ENCODE measurements at places on chromosomes 4 and X.

DNA sequence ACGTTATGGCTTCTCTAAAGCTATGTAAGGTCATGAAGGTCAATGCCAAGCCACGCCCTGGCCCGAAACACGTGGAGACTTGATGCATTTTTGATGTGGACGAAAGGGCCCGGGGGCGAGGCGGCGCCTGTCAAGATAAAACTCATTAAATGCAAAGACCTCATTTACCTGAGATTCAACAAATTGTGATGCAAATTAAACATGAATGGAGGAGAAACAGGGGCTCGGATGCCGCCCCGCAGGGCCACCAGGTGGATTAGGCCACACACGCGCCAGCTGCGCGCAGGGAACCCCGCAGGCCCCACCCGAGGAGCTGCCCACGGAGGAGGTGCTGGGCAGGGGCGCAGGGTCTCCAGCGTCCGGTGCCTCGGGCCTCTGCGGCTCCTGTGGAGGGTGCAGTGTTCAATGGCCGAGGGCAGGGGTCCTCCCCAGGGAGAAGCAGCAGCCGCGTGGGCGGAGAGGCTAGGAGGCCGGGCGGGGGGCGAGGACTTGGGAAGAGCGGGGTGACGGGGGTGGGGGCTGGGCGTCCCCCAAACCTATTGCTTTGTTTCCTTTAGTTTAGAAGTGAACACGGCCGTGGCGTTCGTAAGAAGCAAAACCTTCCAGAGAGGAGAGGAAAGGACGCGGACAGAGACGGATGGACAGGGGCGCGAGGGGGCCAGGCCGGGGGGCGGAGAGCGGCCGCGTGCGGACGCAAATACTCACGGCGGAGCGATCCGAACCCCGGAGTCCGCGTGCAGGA lies 40.4 kb downstream of the CPLX1 start:
- no peak for DNase-seq

- DNase-seq = no peak
Observed at GRCh38 chr4:89468602-89469001, 161.0 kb upstream of the GPRIN3 start.

DNA sequence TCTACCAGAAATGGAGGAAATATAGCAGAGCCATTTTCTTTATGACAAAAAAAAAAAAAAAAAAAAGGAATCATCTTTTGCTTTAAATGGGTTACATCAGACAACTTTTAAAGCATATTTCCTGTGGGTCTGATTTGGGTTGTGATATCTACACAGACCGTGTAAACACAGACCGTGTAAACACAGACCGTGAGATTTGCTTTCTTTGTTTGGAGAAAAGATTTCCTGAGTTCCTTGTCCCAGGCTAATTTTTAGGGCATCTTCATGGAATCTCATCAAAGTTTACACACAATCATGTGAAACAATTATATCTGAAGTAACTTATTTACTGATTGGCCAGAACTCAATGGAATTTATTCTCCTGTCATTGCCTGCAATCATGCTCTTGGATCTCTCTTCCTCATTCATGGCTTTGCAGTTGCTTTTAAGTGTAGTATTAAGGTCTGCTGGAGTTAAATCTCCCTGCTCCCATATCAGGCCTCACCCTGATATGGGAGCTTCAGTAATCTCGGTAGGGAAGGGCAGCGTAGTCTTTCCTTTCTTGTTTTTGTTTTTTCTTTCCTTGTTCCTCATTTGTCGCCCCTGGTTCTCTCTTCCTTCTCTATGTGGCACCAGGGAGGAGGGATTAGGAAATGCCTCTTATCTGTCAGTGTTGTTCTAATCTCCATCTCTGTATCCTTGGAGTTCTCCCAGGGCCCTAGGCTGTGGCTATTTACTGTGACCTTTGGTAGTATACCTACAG lies 248.6 kb upstream of the JADE1 start:
- DNase-seq = no peak

DNA sequence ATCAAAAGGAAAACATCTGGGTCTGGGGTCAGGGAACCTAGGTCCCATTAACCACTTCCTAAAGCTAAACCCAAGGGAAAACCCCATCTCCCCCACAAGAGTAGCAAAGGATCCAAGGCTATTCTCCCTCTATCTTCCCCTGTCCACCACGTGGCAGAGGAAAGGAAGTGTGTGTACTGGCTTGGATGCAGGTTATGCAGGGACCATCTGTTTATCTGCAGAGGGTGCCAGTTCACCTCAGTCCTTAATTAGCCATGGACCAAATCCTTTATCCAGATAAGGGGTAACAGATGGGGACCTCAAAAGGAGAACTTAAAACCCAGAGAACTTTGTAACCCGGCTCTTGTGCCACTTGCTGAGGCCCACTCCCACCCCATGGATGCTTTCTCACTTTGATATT lies 135.3 kb downstream of the ZNF518B start:
- no peak for DNase-seq

- DNase-seq = no peak
Observed at GRCh38 chr4:127311371-127311770, 321.4 kb upstream of the INTU start.

GRCh38 chr4:119647558-119647957 lies 19.0 kb upstream of the PDE5A start:
- DNase-seq = no peak

GRCh38 chr4:3756343-3757059 lies 9.7 kb upstream of the ADRA2C start:
- DNase-seq = no peak

DNA sequence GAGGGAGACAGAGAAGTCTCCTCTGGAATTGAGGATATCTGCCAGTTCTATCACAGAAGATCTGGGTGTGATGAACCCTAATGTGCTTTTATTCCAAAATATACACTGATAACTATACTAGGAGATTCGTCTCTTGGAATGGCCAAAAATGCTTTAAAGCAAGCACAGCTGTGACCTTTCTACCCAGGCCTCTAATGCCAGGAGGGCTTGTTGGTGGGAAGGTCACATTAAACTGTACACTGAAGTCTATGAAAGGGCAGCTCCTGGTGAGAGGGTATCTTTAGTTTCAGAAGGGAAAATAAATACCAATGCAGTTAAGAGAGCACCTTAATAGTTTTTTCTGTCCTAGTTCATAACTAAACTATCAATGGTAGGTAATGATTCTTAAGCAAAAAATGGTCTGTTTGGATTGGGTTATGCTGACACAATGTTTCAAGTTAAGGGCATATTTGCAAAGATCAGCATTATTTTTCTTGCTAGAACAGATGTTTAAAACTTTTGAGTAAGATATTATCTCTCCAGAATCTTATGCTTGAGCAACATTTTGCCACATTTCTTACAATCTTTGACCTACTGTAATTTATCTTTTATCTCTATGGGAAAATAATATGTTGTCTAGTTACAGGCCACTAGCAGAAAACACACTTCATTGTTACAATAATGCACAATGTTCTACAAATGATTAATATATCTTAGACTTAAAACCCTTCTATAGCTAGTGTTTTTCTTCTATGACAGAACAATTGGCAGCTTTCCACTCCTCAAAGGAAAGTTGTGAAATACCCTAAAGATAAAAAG lies 59.6 kb downstream of the SEC24D start:
- DNase-seq = no peak

DNA sequence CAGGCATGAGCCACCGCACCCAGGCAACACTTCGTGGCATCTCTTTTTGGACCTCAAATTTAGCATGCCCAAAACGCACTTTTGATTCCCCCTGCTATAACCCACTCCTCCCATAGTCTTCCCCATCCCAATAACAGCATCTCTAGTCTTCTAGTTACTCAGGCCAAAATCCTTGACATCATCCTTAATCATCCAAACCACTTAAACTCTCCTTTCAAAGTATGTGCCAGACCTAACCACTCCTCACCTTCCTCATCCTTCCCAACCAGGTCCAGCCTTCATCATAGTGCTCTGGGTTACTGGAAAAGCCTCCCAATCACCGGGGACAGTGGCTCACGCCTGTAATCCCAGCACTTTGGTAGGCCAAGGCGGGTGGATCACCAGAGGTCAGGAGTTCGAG lies 41.9 kb downstream of the AFAP1 start:
- DNase-seq = no peak

- DNase-seq = no peak
Observed at GRCh38 chr4:185991770-185992169, 77.2 kb upstream of the TLR3 start.

DNA sequence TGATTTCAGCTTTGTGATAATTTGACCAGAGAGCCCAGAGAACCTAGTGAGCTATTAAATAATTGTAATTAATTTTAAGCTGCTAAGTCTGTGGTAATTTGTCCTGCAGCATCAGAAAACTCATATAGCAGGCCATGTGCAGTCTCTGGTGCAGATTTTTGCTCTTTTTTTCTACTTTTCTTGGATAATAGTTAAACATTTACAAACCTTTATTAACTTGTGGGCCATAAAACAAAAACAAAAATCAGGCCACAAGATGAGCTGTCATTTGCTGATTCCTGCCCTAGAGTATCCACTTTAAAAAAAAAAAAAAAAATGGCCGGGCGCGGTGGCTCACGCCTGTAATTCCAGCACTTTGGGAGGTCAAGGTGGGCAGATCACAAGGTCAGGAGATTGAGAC lies 99.8 kb downstream of the CLDN22 start:
- DNase-seq = no peak

GRCh38 chr4:160184884-160185283 lies 1082.0 kb downstream of the RAPGEF2 start:
- no peak for DNase-seq

DNA sequence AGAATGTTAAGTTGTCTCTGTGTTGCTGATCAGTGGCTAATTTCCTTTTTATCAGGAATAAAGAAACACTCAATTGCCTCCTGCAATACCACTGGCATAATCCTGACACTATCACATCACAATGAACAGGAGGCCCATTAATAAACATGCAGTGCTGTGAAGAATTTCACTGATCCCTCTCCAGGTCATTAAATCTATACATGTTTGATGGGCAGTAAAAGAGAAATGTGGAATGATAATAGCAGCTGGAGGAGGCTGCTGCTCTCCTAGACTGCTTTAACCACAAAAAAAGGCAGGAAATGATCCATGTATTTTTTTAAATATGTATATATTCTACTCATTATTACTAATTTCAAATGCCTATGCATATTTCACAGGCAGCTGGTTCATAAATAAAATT lies 202.1 kb downstream of the CENPC start:
- DNase-seq = no peak

GRCh38 chr4:150714462-150715438 lies 132.8 kb downstream of the MAB21L2 start:
- no peak for DNase-seq

DNA sequence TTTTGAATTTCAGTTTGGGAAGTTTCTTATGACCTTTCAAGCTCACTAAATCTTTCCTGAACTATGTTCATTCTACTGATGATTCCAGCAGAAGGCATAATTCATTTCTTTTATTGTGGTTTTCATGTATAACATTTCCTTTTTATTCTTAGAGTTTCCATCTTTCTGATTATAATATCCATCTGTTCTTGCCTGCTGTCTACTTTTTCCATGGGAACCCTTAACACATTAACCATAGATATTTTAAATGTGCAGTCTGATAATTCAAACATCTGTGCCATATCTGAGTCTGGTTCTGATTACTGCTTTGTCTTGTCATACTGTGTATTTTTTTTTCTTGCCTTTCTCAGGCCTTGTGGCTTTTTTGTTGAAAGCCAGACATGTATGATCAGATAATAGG lies 234.7 kb downstream of the COX7B2 start:
- no peak for DNase-seq

DNA sequence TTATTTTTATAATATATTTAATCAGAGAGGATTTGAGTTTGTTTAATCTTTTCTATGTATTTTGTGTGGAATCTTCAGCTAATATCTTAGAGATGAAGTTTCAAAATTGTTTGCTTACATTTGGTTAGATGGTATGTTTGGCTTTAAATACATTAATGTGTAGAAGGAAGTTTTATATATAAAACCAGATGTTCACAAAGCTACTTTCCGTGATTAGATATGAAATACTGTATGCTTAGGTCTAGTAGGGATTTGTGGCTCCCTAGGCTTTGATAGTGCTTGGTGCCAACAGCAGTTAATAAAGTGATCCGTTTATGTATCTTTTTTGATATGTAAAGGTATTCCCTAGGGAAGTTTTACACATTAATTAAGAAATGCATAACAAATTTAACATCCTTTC lies 223.0 kb downstream of the ARHGAP10 start:
- no peak for DNase-seq

- no peak for DNase-seq
Observed at GRCh38 chr4:52684896-52685295, 25.8 kb upstream of the USP46 start.

DNA sequence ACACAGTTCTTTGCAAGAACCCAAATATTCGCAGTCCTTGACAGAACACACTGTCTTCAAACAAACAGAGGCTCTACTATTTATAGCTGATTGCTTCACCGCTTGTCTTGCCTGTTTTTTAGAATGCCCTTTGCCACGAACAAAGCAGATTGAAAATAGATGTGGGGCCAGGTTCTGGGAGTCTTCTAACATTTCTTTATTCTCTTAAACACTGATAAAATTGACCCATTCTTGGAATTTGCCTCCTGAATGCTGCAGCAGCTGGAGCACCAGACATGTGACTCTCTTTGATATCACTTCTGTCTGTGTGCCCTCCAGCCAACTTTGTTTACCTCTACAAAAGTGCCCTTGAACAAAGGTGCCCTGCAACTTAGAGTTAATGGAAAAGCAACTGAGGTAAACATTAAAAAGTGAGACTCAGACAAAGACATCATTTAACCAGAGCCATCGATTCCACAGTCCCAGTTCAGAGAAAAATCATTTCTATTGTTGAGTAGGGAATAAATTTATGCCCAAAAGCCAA lies 64.2 kb upstream of the SPP1 start:
- DNase-seq = no peak

- no peak for DNase-seq
Observed at GRCh38 chr4:2243681-2244380, 1.9 kb upstream of the HAUS3 start.

DNA sequence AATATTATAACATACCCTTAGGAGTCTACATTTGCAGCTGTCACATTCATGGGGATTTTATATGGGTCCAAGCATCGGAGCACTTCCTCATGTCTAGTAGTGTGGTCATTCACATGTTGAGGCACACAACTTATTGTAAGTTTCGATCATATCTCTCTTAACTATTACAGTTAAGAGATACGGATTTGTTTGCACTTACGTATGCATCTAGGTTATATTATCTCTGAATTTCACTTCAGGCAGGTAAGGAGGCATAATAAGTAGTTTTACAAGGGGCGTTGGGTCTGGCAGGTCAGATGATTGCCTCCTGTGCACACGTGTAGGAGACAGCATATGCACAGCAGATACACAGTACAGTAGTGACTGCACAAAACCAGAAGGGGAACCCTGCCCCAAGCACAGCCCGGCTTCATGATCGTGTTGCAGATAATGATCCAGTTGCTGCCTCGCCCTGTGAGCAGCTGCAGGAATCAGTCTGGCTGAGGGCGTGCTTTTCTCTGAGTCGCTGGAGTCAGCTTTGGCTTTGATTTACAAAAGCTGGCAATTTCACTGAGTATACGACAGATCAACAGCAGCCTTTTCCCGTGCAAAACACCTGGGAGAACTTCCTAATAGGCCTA lies 302.9 kb upstream of the GATB start:
- DNase-seq = no peak

GRCh38 chrX:154459832-154460231 lies 1.8 kb downstream of the PLXNA3 start:
- no peak for DNase-seq
